Stimulated activated CD4-positive, alpha-beta T cell treated with anti-CD3 and anti-CD28 coated beads, Interleukin-1b, Interleukin-23, amount 100 ng/mL, for 24 hours (primary cell): ENCODE measurements at places on chromosomes 4 and X.

GRCh38 chrX:3788494-3789233 is 75.2 kb upstream of the PRKX start:
- no peak for DNase-seq

GRCh38 chrX:9651737-9652136 is 113.9 kb downstream of the GPR143 start:
- DNase-seq, result no peak

- DNase-seq, result no peak
Observed at GRCh38 chrX:23333842-23334520, 668 bp upstream of the PTCHD1 start.

- DNase-seq, result no peak
Observed at GRCh38 chrX:32421266-32421665, 790.1 kb downstream of the DMD start.

DNA sequence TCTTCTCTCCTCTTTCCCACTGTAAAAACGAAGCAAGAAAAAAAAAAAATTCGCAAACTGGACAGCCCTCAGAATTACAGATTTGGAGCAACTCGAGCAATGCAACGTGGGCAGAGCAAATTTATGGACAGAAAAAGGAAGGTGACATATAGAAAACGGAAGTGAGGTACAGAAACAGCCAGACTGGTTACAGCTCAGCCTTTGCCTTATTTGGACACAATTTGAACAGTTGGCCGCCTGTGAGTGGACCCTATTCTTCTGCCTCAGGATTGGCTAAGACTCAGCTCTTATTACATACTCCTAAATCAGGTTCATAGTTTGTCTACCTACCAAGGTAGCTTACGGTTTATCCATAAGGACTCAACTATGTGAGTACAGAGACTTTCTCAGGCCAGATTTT is 98.8 kb downstream of the SOWAHB start:
- DNase-seq, result no peak

DNA sequence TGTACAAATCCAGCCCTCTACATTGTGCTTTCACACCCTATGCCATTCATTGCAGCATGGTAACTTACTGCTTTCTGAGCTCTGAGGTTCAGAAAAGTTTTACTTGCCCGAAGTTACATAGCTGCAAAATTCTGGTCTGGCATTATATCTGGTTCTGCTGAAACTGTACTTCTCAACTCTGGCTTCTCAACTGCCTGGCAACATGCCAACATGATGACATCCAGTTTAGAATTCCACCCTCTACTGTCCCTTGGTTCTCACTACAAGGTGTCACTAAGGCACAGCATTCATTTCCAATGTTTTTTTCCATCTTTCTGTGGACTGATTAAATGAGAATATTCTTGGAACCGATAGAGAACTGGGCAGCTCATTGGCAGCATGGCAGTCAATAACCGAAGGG is 242.9 kb upstream of the PRPS2 start:
- no peak for DNase-seq

GRCh38 chrX:66022632-66023384 is 17.1 kb downstream of the VSIG4 start:
- DNase-seq, result no peak

DNA sequence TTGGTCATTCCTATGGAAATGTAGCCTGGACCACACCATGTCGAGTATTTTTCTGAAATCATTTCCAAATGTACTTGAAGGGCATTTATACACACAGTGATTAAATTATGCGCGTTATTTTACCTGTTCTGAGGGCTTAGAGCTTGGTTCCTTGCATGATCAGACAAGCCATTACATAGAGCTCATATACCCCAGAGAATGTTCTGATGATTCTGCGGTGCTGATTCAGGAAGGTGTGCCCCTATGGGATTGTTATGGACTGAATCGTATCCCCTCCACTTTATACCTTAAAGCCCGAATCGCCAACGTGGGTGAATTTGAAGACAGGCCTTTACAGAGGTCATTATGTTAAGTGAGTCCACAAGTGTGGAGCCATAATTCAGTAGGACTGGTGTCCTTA is 848.9 kb downstream of the TRIML1 start:
- no peak for DNase-seq

DNA sequence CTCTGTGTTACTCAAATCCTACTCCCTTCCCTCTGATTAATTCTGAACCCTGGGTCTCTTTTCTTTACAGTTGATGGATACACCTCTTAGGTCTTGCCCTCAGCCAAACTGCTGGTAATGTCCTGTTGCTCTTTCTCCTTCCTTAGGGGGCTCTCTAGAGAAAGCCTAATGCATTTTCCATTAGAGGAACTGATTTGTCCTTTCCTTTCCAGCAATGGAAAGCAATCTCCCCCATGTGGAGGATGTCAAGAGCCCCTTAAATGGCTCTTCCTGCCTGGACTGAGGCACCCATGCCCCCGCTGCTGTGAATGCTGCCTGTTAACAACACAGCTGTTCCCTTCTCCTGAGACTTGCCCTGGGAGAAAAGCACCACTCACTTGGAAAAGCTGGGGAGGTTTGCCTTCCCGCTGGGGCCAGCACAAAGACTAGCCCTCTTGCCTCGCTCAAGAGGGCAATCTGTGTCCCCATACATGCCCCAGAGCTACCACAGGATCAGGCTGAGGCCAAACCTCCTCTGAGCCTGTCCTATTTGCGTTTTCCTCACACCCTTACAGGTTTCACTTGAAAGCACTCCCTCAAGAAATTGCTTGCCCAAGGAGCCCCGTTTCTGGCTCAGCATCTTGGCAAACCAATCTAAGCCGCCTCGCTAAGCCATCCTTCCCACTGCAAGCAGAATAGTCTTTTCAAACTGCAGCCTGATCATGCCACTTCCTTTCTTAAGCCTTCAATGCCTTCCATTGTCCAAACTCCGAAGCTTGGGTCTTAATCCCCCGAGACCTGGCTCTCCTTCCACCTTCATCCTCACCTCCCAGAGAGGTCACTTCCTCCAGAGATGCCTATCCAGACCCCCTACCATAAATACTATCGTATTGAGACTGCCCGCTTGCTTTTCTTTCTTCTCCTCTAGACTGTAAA is 23.2 kb upstream of the SMIM20 start:
- no peak for DNase-seq

DNA sequence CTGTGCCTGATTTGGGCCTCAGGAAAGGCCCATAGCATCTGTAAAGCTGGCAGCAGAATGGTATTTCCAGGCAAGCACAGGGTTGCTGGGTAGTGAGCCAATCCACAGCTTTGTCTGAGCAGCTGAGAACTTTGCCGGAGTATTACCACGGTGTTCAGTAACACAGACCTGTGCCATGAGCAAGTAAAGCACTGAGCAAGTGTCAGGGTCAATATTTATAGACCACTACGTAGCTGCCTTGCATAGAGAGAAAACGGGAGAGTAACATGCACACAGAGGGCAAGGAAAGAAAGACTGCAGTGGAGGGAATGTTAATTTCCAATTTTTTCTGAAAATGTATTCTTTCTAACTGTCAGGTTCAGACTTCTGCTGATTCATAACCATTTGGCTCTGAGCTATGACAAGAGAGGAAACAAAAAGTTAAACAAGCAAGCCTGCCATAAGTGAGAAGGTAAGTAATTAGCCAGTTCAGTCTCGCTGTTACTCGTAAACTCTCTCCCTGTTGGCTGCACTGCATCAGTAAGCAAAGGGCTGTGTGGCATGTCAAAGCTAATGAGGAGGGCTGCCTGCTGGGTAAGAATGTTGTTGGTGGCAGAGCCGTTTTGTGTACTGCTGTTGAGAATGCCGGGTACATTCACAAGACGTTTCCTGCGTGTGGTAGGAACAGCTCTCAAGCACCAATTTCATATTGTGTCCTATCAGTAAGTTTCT is 238.1 kb downstream of the BMPR1B start:
- DNase-seq, result no peak

DNA sequence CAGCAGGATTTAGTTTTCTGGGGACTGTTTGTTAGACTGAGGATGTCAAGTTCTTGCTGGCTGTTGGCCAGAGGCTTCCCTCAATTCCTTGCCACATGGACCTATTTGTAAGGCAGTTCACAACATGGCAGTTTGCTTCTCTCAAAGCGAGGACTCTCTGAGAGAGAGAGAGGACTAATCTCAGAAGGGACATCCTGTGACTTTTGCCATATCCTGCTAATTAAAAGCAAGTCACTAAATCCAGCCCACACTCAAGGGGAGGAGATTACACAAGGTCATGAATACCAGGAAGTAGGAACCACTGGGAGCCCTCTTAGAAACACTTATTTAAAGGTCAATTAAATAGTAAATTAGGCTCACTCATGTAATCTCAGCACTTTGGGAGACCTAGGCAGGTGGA is 38.2 kb downstream of the PPP1R2C start:
- no peak for DNase-seq

DNA sequence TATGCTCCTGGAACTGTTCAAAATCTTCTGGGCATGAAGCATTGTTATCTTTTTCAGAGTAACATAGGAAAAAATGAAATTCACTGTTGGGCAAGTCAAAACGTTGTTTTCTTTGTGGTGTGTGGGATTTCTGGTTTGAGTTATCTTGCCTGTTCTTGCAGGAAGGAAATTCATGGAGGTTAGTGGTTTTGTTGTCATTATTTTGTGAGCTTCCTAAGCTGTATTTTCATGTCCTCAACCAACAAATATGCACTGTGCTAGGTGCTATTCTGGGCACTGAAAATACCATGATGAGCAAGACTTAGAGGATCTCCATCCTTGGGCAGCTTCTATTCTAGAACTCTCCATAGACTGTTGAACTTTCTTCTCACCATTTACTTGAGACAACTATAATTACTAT is 16.9 kb downstream of the SPINK2 start:
- DNase-seq, result no peak

GRCh38 chr4:126479709-126480108 is 1153.0 kb upstream of the INTU start:
- DNase-seq, result no peak
